HT-29 (cell line): ENCODE measurements at places on chromosomes 11 and 22.

DNA sequence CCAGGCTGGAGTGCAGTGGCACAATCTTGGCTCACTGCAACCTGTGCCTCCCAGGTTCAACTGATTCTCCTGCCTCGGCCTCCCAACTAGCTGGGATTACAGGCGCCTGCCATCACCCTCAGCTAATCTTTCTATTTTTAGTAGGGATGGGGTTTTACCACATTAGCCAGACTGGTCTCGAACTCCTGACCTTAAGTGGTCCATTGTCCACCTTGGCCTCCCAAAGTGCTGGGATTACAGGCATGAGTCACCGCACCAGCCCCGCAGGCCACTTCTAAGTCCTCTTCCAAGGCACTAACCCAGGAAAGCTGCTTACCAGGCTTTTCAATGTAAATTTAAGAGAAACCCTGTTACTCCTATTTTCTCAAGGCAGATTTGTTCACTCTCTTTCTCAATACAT is 50.4 kb downstream of the DENND5A start:
- DNase-seq = no peak

- no peak for DNase-seq
Measured at GRCh38 chr11:120040151-120040840, 97.6 kb downstream of the TRIM29 start.

DNA sequence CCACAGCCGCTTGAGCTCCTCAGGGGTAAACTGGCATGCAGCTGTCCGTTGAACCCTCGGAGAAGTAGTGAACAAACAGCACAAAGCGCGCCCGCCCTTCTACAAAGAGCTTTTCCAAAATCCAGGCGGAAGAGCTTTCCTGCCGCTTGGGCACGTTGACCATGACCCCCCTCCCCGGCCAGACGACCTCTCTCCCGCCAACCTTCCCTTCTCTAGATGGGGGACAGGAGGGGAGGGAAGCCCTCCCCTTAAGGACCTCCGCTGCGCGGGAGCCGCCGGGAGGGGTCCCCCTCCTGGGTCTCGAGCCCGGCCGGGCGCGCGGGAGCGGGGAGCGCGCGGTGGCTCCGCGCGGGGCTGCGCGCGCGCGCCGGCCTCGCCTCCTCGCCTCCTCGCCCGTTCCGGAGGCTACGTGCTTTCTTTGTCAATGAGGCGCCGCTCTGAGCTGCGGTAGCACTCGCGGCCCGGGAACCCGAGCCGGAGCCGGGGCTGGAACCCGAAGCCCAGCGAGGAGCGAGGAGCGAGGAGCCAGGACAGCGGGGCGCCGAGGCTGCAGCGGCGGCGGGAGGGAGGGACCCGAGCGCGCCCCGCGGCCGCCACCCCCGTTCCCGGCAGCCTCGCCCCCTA is 118.6 kb downstream of the HIPK3 start:
- no peak for DNase-seq

DNA sequence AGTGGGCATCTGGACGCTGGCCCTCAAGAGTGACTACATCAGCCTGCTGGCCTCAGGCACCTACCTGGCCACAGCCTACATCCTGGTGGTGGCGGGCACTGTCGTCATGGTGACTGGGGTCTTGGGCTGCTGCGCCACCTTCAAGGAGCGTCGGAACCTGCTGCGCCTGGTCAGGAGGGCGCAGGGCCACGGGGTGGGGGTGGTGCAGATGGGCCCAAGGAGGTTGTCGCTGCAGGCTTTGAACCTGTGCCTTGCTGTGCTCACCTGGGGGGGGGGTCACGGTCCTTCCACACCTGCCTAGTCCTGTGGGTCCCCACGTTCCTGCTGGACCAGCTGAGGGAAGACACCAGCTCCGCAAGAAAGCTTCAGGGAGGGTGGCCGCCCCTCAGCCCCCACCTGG is 3.5 kb downstream of the CD151 start:
- no peak for DNase-seq

- DNase-seq = no peak
Measured at GRCh38 chr11:14340721-14341120, 18.3 kb downstream of the RRAS2 start.

- no peak for DNase-seq
Measured at GRCh38 chr11:19635332-19635731, 77.3 kb upstream of the NAV2 start.
